ENCODE measurements at places on chromosomes 16 and 17.
A peak's percentile ranks its signal among the peaks of the same experiment; 100 is the strongest.

DNA sequence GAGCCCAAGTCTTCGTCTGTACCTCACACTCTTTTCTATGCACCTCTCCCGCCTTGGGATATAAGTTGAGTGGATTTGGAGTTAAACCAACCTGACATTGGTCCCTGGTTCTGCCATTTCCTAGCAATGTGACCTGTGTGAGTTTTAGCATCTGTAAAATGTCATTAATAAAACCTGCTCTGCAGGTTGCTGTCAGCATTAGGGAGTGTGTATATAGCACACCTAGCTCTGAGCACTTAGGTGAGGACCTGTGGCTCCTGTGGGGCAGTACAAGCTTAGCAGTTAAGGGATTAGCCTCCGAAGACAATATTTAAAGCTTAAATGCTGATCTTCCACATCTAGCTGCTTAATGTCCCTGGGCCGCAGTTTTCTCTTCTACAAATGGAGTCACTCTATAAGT, 248.0 kb downstream of the TMEM114 start:
- no peak for DNase-seq

DNA sequence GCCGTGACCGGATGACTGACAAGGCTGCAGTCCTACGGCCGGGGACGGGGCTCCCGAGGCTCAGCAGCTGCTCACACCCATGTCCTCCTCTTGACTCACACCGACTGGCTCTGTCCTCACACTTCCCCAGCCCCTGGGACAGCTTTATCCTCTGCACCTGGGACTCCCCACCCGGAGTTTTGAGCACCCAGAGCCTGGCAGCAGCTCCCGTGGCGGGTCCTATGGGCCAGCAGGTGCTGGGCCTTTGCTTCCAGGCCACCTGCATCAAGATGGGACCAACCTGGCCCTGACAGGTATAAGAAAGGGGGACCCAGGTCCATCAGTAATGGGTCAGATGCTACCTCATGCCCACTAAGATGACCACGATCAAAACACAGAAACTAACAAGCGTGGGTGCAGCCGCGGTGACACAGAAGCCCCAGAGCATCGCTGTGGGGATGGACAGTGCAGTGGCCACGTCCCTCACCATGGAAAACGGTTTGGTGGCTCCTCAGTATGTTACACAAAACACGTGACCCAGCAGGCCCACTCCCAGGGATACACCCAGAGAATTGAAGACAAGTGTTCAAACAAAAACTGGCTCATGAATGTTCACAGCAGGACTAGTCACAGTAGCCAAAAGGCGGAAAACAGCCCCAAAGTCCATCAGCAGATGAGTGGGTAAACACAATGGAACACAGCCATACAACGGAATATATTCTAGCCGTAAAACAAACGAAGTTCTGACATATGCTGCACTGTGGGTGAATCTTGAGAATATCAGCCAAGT, 3.3 kb upstream of the NOTUM start:
- no peak for DNase-seq

DNA sequence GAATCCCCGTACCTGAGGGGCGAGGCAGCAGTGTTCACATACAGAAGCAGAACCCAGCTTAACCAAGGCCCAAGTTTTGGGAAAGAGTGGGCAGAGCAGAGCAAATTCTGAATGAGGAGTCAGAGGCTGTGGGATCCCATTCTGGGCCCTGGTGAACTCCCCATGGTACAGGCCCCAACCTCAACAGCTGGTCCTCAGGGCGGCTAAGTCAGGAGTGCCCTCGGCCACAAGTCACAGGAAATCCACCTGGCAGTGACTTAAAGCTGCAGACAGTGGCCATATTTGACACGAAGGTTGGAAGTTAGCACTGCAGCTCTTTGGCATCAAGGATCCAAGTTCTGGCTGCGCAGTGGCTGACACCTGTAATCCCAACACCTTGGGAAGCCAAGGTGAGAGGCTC, 237.1 kb downstream of the PARN start:
- DNase-seq, result no peak

GRCh38 chr17:81428948-81429774, 33.9 kb downstream of the BAHCC1 start:
- peak; percentile 76 for DNase-seq

DNA sequence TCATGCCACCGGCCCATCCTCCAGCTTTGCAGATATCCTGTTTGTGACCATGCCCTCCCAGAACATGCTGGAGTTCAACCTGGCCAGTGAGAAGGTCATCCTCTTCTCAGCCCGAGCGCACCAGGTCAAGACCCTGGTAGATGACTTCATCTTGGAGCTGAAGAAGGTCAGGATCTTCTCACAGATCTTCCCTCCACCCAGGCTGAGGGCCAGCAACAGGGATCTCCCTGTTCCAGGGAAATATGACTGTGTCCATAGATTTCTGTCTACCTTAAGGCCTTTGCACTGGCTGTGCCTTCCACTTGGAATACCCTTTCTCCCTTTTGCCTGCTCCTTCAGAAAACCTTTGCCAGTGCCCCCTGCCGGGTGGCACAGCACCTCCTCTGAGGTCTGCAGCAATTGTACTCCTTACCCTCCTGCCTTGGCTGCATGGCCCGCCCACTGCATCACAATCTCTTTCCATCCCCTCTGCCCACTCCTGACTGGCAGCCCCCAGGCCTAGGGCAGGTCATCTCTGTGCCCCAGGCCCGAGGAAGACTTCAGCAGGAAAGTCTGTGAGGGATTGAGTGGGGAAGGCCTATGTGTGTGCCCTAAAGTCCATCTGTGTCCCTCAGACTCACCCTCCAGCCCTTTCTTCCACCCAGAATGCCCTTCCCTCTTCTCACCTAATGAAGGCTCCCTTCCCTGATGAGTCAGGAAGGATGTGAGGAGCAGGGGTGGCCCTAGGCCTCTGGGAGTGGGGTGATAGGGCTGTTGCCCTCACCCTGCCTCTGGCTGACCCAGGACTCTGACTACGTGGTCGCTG, 27.3 kb upstream of the ALKBH5 start:
- no peak for DNase-seq

GRCh38 chr17:4815043-4815675, 8.2 kb downstream of the PLD2 start:
- no peak for DNase-seq

- no peak for DNase-seq
Observed at GRCh38 chr17:6567528-6568183, 11.3 kb upstream of the PITPNM3 start.

GRCh38 chr16:56691885-56692284, 9.6 kb downstream of the MT1X start:
- DNase-seq, result no peak

- no peak for DNase-seq
Observed at GRCh38 chr16:15644267-15644961, 1.5 kb upstream of the MARF1 start.

- no peak for DNase-seq
Observed at GRCh38 chr17:7676533-7676932, 10.8 kb downstream of the TP53 start.

DNA sequence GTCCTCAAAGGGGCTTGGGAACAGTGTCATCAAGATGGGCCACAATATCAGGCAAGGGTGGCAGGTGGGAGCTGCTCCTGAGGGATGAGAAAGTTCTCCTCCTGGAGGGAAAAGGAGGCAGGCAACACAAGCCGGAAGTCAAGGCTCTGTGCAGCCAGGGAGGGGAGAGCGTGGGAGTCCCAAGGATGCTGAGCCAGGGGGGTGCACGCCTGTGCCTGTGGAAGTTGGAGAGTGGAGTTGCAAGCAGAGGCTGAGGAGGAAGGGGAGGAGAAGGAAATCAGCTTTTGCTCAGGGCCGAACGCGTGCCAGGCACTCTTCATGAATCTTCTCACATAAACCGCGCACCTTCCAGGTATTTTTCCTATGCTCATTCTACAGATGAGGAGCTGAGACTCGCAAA, 7.4 kb upstream of the SLC13A2 start:
- DNase-seq, result no peak

DNA sequence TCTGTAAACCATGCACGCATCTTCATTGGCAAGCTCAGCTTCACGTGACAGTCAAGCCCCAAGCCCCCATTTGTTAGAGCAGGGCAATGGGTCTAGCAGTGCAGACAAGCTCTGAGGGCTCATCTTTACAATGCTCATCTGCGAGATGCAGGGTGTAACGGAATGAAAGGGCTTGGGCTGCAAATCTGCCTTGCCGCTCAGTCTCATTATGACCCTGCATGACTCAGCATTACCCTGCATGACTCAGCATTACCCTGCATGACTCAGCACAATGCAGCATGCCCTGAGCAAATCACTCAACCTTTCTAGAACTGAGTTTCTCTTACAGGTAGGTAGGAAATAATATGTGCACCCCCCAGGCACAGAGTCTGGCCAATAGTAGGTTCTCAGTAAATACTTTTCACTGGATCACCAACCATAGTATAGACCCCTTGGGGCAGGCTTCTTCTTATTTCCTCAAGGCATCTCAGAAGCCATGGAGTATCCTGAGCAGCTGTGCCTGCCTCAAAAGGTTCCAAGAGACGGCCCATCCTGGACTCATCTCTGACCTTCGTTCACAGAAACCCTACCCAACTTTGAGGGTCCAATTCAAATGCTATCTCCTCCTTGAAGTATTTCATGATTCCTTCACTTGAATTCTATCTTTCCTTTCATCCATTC, 391.3 kb upstream of the CDH5 start:
- peak; percentile 27 for DNase-seq

GRCh38 chr16:55499951-55500529, 8.8 kb upstream of the LPCAT2 start:
- DNase-seq, result peak; percentile 68

DNA sequence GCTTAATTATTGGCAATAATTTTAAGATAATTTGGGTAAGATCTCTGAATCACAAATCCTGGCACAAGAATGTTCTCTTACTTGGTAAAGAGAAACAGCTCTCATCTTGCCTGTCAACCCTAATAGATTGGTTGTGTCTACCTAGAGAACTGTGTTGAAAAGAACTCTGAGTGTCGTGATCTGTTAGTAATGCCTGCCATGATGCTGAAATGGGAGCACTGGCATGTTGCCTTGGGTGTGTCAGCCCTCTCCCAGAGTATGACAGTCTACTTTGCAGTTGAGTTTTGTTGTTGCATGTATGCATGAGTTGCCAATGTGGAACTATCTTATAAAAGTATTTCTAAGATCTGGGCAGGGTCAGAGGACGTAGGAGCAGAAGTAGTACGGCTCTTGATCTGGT, 221.4 kb downstream of the MAF start:
- no peak for DNase-seq

DNA sequence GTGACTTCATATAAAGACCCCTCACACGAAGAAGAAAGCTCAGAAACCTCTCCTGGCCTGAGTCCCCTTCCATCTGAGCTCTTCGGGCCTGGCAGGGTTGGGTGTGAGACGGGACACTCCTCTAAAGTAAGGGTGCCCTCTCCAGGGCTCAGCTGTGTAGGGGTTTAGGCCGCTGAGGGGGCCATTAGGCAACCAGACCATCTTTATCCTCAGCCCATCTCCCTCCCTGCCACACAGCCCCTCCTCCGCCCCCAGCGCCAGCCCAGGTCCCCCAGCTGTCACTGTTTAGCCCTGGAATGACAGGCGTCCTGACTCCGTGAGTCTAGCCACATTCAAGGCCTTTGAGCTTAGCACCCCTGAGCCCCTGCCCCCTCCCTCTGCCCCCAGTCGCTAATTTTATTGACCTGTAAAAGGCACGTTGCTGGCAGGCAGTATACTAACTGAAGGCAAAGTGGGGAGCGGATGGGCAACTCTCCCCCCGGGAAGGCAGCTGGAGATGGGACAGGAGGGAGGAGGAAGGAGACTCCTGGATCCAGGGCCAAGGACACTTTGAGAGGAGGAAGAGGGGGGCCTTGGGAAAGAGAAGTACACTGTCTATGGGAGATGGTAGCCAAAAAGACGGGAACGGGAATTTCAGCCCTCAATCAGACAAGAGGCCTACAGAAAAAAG, 592 bp upstream of the ZNF385C start:
- no peak for DNase-seq

DNA sequence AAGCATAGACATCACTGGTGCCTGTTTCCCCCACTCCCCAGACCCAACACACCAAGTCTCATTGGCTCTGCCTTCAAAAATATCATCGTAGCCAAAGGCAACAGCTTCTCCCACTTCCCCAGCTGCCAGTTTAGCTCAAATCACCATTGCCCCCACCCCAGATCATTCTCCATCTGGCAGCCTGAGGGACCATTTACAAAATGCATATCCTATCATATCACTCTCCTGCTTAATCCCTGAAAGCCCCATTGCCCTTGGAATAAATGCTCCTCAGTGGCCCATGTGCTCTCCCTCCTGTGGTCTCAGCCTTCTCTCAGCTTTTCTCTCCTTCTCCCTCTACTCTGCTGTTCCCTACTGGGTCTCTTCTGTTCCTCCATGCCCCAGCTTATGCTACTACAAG, 68.3 kb downstream of the CACNG3 start:
- DNase-seq, result no peak

- no peak for DNase-seq
Observed at GRCh38 chr17:57890857-57891232, 41.0 kb upstream of the MRPS23 start.

DNA sequence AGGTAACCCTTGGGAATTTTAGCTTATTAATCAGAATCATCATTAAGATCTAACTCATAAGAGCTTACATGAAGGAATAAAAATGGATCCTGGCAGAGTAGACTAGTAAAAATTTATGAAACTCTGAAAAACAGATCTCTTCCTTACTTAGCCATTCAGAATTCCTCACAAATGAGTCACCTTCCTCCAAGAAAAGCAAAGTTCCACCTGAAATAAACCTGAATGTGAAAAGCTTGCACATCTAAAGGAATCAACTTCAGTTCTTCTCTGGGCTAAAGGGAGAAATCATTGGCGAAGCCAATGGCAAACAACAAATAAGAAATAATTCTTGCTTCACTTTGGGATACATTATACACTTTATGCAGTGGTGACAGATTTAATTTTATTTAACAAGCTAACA, 22.7 kb downstream of the MYO1D start:
- no peak for DNase-seq
